GM13977 (cell line): ENCODE measurements at places on chromosomes 3 and 15.

GRCh38 chr15:57769266-57769665 lies 62.8 kb downstream of the POLR2M start:
- DNase-seq: no peak

DNA sequence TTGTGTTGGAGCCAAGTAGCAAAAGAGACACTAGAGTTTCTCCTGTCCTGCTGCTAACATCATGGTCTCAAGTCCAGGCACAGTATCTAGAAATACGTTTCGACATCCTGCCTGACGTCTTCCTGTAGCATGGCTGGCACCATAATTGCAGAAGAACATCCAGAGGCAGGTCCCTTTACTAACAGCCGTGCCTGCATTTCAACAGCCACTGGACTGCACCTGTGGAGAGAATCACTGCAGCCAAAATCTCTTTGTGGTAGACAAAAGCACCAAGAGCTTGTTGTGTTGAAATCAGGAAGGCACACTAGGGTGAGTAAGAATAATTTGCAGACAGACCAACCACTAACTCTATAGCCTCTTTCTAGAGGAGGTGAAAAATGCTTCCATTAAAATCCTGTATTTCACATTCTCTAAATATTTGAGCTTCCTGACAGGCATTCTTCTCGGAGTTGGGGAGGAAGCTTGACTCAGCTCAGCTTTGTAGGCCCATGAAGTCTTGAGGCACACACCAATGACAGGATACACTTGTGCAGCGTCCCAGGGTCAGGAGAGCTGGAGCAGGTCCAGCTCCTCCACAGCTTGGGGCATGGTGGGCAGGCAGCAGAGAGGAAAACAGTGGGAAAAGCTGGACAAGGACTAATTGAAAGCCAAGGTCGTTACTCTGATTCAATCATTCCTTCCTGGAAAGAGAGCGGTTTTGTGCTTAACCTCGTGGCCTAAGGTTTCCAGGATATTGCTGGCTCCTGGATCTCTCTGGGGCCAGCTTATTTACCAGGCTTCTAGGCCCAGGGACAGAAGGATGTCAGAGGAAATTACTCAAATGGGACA lies 244.9 kb downstream of the FAM43A start:
- DNase-seq: no peak

DNA sequence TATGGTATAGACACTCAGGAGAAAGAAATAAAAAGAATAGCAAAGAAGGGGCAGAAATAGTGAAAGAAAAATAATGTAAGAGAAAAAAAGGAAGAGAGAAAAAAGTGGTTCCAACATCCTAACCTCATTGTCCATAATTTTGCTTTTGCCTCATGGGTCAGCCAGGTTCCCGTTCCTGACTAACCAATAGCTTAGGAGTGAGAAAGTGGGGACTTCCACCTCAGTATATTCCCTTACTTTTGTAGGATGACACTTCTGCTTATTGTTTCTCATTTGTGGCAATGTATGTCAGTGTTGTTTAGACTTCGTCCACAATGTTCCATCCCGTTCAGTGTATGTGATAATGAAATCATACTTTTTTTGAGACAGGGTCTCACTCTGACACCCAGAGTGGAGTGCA lies 9.3 kb upstream of the SLC12A8 start:
- no peak for DNase-seq

DNA sequence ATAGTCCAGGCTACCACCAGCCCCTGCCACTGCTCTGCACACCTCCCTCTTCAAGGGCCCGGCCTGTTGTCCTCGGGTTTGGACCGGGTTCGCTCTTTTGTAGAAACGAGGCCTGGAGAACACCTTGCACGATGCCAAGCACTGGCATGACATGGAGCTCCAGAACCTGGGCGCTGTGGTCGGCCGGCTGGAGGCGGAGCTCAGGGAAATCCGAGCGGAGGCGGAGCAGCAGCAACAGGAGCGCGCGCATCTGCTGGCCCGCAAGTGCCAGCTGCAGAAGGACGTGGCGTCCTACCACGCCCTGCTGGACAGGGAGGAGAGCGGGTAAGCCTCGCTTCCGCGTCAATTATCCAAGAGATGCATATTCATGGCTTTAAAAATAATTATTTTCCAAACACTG lies 72.4 kb downstream of the BFSP2 start:
- DNase-seq: no peak

- DNase-seq: no peak
These were observed 580 bp upstream of the MAGEF1 start for GRCh38 chr3:184712248-184713039.

- no peak for DNase-seq
These were observed 27.5 kb downstream of the CCDC12 start for GRCh38 chr3:46948830-46949671.

DNA sequence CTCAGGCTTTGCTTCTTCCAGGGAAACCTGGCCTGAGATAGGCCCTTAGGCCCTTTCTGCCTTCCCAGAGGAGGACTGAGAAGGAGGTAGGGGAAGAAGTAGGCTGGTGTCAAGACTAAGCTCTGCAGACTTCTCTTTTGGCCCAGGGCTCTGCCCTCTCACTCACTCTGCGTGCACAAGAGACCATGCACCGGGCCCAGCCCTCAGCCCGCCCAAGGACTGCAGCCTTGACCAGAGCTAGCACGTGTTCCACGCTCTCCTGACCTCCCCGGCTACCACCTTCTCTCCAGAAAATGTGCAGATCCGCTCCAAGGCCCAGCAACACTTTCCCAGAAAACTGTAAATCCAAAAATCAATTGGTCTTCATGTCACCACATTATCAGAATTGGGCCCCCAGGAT lies 59.8 kb downstream of the SEMA5B start:
- no peak for DNase-seq

- DNase-seq: no peak
These were observed 9.8 kb downstream of the P2RY14 start for GRCh38 chr3:151268267-151269235.

GRCh38 chr3:5095886-5096285 lies 26.2 kb upstream of the ARL8B start:
- DNase-seq: no peak

DNA sequence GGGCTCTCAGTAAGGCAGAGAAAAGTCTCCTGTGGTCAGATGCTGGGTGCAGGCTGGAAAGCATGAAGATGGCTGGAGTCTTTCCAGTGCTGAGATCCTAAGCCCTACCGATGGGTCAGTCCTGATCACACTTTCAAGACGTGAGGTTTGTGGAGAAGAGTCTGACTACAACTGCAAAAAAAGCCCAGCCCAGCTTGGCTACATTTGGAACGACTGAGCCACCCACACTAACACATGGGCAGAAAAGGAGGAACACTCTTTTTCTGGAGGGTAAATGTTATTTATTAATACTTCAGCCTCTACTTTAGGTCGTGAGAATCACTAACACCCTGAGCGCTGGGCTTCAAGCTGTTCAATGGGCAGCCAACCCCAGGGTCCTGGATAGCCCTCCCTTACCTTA lies 22.0 kb upstream of the C3orf22 start:
- DNase-seq: no peak

- DNase-seq: no peak
These were observed 51.7 kb downstream of the PLS1 start for GRCh38 chr3:142647856-142648255.

- DNase-seq: no peak
These were observed 19.4 kb upstream of the BCL2A1 start for GRCh38 chr15:79990280-79990996.

DNA sequence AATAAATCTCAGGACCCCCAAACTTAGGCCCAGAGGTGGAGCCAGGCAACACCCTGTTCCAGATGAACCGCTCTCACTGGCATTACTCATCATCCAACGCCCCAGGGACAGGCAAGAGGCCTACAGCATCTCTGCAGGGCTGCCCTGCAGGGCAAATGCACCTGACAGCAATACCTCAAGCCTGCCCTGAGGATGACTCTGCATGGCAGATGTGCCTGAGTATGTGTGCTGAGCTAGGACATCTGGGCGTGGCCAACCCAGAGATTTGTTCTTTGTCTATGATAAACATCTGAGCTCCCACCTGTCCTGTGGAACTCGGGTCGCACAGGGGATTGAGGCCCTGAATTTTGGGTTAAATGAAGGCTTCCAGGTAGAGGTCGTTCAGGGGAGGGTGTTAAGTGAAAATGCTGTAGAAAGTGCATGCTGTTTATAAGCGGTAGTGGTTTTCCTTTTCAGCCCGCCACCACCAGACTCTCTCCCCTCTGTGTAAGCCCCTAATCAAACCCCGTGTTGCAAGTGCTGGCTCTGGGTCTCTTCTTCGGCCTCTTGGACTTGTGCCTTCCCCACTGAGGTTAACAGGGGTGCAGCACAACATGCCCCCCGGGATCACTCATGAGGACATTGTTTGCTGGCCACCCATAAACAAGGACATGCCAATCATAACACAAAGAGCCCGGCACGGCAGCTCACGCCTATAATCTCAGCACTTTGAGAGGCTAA lies 92.3 kb downstream of the ATP10A start:
- DNase-seq: no peak

- DNase-seq: no peak
These were observed 128.3 kb upstream of the GADL1 start for GRCh38 chr3:31022716-31023115.

GRCh38 chr15:89690276-89691218 lies at the start of the genes PEX11A and WDR93:
Gene PEX11A, minus strand, starts transcription at chr15:89690754. Its CDS starts 122 bp downstream, at chr15:89690632.
Gene WDR93, plus strand, starts transcription at chr15:89690811. Its CDS starts 10,936 bp downstream, at chr15:89701747.
- peak; percentile 84 for DNase-seq

DNA sequence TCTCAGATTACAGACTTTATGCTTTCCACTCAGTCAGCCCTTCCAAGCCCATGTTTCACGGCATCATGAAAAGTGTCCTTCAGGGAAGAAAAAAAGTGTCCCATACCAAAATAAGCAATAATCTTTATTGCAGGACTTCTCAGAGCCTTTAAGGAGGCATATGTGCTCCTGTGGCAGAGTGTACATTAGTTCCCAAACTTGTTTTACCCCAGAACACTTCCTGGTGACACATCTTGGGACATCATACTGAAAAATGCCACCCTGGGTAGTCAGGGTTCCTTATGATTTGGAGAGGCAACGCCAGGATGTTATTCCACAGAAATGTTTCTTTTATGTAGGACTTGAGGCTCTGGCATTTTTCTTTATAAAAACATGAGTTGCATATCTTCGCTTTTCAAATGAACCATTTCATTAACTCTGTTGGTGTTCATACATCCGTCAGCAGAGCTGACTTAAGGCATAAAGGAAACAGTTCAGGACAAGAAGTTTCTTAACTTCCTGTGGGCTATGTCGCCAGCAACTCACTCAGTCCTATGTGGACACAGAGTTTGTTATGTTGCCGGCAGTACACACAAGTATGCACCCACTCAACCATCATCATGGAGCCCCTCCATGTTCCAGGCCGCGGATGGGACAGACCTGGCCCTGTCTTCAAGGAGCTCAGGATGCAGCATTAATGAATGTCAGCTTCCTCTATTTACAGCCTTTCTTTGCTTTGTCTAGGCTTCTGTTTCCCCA lies 63.8 kb downstream of the CASR start:
- no peak for DNase-seq
